Stimulated activated CD4-positive, alpha-beta T cell treated with anti-CD3 and anti-CD28 coated beads, TNF-alpha, amount 100 ng/mL, for 24 hours (primary cell): ENCODE measurements at places on chromosomes 13 and 19.

- no peak for DNase-seq
These were observed 885.2 kb downstream of the PCDH9 start for GRCh38 chr13:66344805-66345517.

GRCh38 chr19:45498411-45499195 lies at the start of gene PPM1N:
PPM1N (plus strand) TSS chr19:45498443; CDS start chr19:45498473, 30 bp downstream.
- peak; percentile 62 for DNase-seq

DNA sequence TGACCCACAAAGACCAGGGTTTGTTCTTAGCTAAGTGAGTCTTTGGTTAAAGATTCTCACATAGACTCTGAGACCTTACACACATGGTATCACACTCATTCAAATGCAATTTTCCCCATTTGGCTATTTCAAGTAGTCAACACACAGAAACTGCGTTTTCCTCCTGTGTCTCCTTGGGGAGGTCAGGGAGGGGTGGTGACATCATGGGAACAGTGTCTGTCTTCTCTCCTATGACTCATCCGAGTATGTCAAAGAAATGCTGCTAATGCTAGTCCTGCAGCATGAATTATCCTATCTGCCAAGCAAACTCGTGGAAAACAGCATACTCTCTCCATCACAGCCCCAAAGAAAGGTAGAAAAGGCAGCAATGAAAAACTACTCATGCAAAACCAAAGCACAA lies 100.2 kb downstream of the ENOX1 start:
- no peak for DNase-seq

- no peak for DNase-seq
These were observed 10.0 kb downstream of the CALM3 start for GRCh38 chr19:46610851-46611770.

DNA sequence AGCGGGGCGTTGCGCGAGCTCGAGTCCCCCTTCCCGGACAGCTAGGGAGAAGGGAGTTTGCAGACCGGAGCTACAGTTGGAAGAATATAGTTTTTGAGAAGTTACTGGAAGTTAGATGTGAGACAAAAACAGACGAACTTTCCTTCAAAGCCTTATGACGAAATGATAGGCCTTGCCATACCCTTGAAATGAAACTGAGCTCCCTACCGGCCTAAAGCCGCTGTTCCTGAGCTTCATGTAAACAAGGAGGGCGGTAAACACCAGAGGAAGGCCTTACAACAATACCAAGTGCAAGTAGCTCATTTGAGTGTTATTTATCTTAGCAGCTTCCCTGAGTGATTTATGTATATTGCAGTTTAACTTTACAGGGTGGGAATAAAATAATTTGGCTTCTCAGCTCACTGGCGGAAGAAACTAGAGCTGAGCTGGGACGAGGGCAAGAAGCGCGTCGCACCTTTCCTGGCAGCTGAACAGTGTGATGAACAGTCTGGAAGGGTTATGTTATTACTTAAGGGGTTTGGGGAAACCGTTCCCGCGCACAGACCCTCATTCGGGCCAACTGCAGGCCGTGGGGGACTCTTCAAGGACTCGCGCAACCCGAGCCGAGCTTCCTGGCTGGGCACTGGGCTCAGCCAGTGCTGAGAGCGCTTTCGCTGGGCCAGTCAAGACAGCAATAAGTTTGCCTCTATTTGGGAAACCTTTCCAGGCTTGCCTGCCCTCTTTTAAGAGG lies 111.2 kb downstream of the KCNRG start:
- no peak for DNase-seq

DNA sequence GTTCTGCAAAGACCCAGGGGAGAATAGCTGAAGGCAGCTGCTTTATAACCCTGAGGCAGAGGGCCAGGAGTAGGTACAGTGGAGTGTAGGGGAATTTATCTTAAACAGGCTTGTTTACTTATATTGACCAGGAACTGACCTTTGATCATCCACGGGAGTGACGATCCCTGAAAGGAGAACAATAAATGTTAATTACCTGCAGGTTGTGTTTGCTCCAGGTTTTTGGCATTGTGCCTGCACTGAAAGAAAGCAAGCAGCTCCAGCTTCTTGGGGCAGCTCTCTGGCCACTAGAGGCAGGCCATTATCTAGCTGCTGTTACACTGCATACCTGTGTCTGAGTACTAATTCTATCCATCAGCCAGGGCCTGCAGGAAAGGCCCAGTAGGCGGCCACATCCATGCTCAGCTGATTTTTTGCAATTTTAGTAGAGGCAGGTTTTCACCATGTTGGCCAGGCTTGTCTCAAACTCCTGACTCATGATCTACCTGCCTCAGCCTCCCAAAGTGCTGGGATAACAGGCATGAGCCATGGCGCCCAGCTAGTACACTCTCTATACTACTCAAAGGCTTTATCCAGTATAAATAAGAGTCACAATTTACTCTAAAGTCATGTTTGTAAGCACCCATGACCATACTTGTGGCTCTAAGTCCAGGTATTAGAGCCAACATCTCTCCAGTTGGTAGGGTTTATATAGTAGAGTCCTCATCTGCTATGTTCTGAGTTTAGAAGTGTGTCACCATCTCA lies 8.5 kb upstream of the ZNF91 start:
- DNase-seq, result no peak

DNA sequence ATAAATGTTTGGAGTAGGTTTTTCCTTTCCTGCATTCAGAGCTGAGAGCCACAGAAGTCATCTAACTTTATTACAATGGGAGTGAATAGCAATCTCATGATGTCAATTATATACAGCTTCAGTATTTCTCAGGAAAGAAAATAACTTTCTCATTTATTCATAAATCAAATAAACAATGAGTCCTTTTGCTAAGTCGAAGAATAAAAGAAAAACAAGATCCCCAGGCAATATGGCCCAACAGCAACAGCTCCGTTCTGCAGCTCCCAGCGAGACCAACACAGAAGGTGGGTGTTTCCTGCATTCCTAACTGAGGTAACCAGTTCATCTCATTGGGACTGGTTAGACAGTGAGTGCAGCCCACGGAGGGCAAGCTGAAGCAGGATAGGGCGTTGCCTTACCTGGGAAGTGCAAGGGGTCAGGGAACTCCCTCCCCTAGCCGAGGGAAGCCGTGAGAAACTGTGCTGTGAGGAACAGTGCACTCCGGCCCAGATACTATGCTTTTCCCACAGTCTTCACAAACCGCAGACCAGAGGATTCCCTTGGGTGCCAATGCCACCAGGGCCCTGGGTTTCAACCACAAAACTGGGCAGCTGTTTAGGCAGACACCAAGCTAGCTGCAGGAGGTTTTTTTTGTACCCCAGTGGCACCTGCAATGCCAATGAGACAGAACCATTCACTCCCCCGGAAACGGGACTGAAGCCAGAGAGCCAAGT lies 128.2 kb downstream of the SLITRK1 start:
- no peak for DNase-seq

GRCh38 chr13:97387485-97387839 lies 46.5 kb upstream of the RAP2A start:
- DNase-seq, result no peak

GRCh38 chr13:78317030-78317429 lies 286.3 kb downstream of the POU4F1 start:
- no peak for DNase-seq

DNA sequence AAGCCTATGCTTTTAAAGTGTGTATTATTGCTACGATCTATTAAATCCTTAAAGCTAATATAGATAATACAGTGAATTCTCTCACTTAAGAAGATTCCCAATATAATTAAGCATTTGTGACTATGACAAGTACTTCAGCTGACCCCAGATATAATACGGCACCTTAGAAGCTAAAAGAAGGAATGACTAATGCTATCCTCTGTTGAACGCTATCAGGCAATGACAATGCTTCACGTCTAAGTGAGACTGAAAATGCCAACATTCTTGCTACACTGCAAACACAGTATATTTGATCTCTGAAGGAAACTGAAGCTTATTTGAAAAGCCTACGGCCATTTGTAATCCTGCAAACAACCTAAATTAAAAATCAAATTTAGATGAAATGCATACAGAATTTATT lies 19.7 kb downstream of the VWA8 start:
- no peak for DNase-seq

DNA sequence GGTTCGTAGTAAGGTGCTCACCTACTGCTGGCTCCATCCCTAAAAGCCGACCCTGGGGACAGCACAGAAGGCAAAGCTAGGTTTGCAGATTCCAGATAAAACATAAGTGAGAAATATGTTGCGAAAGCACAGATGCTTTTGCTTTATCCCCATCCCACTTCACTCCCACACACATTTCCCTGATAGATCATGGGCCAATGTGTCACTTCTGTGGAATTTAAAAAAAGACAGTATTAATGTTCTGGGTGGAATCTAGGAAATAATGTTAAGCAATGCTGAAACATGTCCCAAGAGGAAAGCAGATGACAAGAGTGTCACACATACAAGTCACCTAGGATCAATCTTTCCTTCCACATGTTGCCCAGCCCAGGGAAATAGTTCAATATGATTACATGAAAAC lies 661.0 kb upstream of the MIR17HG start:
- no peak for DNase-seq

GRCh38 chr13:52849291-52850071 lies 1.0 kb upstream of the PCDH8 start:
- DNase-seq, result no peak

- DNase-seq, result no peak
These were observed 285.7 kb downstream of the TBC1D4 start for GRCh38 chr13:75196147-75196837.

DNA sequence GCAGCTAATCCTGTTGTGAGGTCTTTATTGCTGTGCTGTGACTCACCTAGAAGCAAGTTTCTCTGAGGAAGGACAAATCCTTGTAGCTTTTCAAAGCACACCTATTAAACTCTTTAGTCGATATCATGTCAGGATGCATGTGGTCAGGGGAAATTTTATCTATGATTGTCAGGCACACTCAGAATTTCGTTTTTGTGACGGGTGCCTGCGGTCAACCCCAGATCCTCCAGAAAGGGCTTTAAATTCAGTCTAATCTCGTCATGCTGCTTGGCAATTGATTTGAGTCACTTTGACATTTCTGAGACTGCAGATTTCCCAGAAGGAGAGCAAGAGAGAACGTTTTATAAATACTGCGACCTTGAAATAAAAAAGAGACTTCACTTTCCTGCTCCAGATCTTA lies 316.9 kb downstream of the FGF9 start:
- no peak for DNase-seq

- DNase-seq, result no peak
These were observed 20.6 kb downstream of the MIR17HG start for GRCh38 chr13:91368101-91368500.

GRCh38 chr13:24865163-24865953 lies 101.4 kb downstream of the RNF17 start:
- DNase-seq, result no peak

GRCh38 chr13:33561627-33562026 lies 256.3 kb upstream of the RFC3 start:
- no peak for DNase-seq

- no peak for DNase-seq
These were observed 838.2 kb downstream of the SLITRK6 start for GRCh38 chr13:84961023-84961422.

DNA sequence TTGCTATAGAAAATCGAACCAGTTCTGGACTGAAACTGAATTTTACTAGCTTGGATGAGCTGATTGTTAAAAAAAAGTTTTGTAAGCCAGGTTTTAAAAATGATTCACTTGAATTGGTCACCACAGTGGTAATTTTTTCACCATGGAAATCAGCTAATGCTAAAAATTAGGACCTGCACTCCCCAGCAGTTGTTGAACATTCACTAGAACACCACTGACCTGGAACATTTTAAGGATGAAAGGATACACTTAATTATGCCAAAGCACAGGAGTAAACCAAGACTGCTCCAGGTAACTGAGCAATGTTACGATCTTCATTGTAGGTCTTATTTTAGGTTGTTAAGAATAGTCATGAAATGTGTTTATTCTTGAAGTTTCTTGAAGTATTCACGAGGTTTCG lies 1342.6 kb upstream of the SPRY2 start:
- no peak for DNase-seq
